ENCODE measurements at places on chromosomes 6 and 20.

GRCh38 chr20:45229264-45230056 lies 8.3 kb downstream of the SEMG2 start:
- H3K4me1 ChIP-seq, result no peaks in the 10 kb centered on the region
- H3K4me3 ChIP-seq, result no peak overlapping the region
- no peaks in the 10 kb centered on the region for H3K36me3 ChIP-seq
- DNase-seq, result no peak
- H3K27me3 ChIP-seq, result no peaks in the 10 kb centered on the region
- no peak overlapping the region for H3K27ac ChIP-seq

- no peaks in the 10 kb centered on the region for H3K27me3 ChIP-seq
- H3K4me3 ChIP-seq, result no peak overlapping the region
- no peak for DNase-seq
- H3K36me3 ChIP-seq, result no peaks in the 10 kb centered on the region
Measured at GRCh38 chr6:166667796-166668610, 41.0 kb upstream of the RPS6KA2 start.

GRCh38 chr6:40074306-40075055 lies 140.2 kb upstream of the MOCS1 start:
- H3K27me3 ChIP-seq, result no peaks in the 10 kb centered on the region
- H3K36me3 ChIP-seq, result no peaks in the 10 kb centered on the region
- DNase-seq, result no peak
- no peaks in the 10 kb centered on the region for H3K4me1 ChIP-seq

DNA sequence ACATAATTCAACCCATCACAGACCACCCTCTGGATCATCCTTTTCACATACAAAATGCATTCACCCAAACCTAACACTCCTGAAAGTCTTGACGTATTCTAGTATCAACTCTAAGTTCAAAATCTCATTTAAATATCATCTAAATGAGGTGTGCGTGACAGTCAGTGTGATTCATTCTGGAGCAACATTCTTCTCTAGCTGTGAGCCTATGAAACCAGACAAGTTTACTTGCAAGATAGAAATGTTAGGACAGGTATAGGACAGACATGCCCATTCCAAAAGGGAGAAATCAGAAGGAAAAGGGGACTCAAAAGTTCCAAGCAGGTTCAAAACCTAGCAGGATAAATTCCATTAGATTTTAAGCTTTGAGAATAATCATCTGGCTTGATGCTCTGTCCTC lies 329.7 kb downstream of the CD83 start:
- no peak overlapping the region for H3K4me3 ChIP-seq
- H3K27ac ChIP-seq, result no peak overlapping the region
- no peaks in the 10 kb centered on the region for H3K27me3 ChIP-seq
- H3K4me1 ChIP-seq, result no peaks in the 10 kb centered on the region

- H3K4me1 ChIP-seq, result no peaks in the 10 kb centered on the region
- H3K27ac ChIP-seq, result no peak overlapping the region
- no peaks in the 10 kb centered on the region for H3K36me3 ChIP-seq
- no peak overlapping the region for H3K4me3 ChIP-seq
Measured at GRCh38 chr6:121285041-121285440, 49.2 kb downstream of the TBC1D32 start.

DNA sequence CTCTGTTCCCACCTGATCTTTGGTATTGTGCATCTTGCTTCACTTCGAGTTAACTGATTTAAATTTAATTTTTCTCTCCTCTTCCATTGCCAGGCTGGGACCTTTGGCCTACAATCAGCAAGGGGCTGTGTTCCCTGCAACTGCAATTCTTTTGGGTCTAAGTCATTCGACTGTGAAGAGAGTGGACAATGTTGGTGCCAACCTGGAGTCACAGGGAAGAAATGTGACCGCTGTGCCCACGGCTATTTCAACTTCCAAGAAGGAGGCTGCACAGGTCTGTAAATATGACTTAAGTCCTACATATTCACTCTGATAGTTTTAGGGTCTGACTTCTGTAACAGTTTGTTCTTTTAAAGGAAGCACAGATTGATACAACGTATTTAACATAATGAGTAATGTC lies 412.4 kb downstream of the ARHGAP18 start:
- H3K4me3 ChIP-seq, result no peak overlapping the region
- H3K27ac ChIP-seq, result no peak overlapping the region
- no peaks in the 10 kb centered on the region for H3K36me3 ChIP-seq

DNA sequence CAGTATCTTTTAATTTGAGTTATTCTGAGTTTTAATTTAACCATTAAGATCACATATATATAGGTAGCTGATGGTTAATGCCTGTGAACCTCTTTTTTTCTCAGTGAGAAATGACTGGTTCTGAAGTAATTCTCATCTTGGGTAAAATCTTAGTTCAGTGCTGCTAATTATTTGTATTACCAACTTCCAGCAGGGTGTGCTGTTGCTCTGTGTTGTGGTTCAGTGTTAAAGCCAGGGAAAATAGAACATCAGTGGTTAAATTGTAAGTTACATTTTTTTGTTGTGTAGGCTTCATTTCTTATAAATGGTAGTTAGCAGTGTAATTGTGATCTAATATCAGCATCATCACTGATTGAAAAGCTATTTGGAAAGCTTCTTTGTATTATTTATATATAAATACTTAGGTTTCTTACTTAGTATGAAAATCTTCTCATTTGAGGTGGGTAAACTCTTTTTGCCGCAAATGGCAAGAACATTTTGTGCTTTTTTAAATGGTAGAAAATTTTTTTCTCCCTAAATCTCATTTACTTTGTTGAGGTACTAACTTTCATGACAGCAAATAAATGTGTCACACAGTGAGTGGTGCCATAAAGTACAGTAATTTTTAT lies 43.7 kb downstream of the CDC5L start:
- no peak for DNase-seq
- peaks cover 3% of the 10 kb centered on the region for H3K4me1 ChIP-seq
- no peaks in the 10 kb centered on the region for H3K36me3 ChIP-seq
- no peak overlapping the region for H3K4me3 ChIP-seq
- no peaks in the 10 kb centered on the region for H3K27me3 ChIP-seq

DNA sequence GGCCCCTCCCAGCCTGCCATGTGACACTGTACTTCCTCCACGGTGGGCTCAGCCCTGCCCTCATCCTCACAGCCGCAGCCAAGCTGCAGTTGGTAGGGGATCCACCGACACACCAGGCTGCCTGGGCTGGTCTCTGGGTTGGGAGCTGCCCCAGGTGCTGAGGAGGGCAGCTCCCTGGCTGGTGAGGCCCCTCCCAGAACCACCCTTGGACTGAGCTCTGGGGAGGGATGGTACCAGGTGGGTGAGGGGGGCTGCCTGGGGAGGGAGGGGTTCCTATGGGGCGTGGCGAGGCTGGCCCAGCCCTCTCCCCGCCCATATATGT lies 185 bp upstream of the TNFRSF6B start:
- DNase-seq, result peak; percentile 75
- no peak overlapping the region for H3K4me3 ChIP-seq
- H3K27ac ChIP-seq, result no peak overlapping the region
- H3K4me1 ChIP-seq, result no peaks in the 10 kb centered on the region

DNA sequence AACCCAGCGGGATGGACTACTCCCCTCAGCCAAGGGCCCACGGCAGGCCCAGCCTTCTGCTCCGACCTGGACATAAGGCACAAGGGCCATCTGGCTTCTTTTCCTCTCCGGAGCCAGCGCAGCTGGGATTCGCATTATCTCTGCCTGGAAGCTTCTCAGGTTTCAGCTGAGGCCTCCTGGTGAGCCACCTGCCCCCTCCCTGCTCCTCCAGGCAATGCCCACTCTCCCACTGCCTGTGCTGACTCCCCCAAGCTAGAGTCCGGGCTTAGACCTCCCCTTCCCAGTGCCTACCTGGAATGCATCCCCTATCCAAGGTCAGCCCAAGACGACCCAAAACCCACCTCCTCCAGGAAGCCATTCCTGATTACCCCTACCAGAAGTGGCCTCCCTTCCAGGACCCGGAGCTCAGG lies 60.7 kb downstream of the EZR start:
- H3K36me3 ChIP-seq, result no peaks in the 10 kb centered on the region
- no peaks in the 10 kb centered on the region for H3K4me1 ChIP-seq
- H3K27me3 ChIP-seq, result no peaks in the 10 kb centered on the region
- no peak overlapping the region for H3K27ac ChIP-seq
- no peak overlapping the region for H3K4me3 ChIP-seq

DNA sequence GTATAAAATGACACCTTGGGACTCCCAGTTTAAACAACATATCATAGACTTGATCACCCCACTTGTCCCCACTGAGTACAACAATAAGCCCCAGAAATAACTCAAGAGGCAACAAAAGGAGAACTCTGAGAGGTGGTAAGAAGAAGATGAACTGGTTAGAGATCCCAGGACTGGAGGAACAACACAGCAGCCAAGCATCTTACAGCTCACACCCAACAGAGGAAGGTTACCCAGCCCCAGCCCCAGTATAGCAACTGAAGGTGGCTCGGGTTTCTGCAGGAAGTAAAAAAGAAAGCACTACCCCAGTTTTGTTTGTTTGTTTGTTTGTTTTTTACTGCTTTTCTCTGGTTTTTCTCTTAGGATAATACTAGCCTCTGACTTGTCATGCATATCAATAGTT lies 17.1 kb upstream of the TGM6 start:
- no peak overlapping the region for H3K27ac ChIP-seq
- DNase-seq, result no peak
- H3K36me3 ChIP-seq, result no peaks in the 10 kb centered on the region

DNA sequence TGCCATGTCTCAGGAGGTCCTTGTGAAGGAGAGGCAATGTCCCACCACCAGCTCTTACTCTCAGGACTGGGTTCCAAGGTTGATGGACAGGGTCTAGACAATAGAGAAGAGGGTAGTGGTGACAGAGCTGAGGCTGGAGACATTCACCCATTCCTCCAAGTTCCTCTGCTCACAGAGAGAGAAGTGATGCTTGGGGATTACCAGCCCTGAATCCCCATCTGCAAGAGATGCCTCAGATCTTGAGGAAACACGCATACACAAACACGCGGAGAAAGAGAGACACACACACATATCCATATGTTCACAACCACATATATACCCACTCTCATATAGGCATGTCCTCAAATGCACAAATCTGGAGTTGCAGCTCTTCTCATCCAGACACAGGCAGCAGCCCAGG lies 15.2 kb upstream of the CD83 start:
- no peaks in the 10 kb centered on the region for H3K4me1 ChIP-seq
- no peaks in the 10 kb centered on the region for H3K27me3 ChIP-seq
- no peaks in the 10 kb centered on the region for H3K36me3 ChIP-seq
- DNase-seq, result no peak
- H3K27ac ChIP-seq, result no peak overlapping the region

- no peak for DNase-seq
- H3K4me3 ChIP-seq, result no peak overlapping the region
- H3K27me3 ChIP-seq, result no peaks in the 10 kb centered on the region
- H3K36me3 ChIP-seq, result no peaks in the 10 kb centered on the region
- no peak overlapping the region for H3K27ac ChIP-seq
- no peaks in the 10 kb centered on the region for H3K4me1 ChIP-seq
Measured at GRCh38 chr6:159117563-159117962, 51.6 kb upstream of the FNDC1 start.

GRCh38 chr6:129489215-129489765 lies 220.7 kb downstream of the ARHGAP18 start:
- no peak for DNase-seq
- H3K4me1 ChIP-seq, result peaks cover 2% of the 10 kb centered on the region
- no peak overlapping the region for H3K4me3 ChIP-seq

GRCh38 chr6:163120223-163120622 lies 294.3 kb upstream of the QKI start:
- no peaks in the 10 kb centered on the region for H3K36me3 ChIP-seq
- no peak for DNase-seq
- H3K27ac ChIP-seq, result no peak overlapping the region
- no peaks in the 10 kb centered on the region for H3K4me1 ChIP-seq
- no peaks in the 10 kb centered on the region for H3K27me3 ChIP-seq

GRCh38 chr6:24549674-24550353 lies 55.0 kb downstream of the ALDH5A1 start:
- H3K4me1 ChIP-seq, result no peaks in the 10 kb centered on the region
- no peaks in the 10 kb centered on the region for H3K36me3 ChIP-seq
- H3K27me3 ChIP-seq, result no peaks in the 10 kb centered on the region
- H3K27ac ChIP-seq, result no peak overlapping the region
- DNase-seq, result no peak
- no peak overlapping the region for H3K4me3 ChIP-seq

DNA sequence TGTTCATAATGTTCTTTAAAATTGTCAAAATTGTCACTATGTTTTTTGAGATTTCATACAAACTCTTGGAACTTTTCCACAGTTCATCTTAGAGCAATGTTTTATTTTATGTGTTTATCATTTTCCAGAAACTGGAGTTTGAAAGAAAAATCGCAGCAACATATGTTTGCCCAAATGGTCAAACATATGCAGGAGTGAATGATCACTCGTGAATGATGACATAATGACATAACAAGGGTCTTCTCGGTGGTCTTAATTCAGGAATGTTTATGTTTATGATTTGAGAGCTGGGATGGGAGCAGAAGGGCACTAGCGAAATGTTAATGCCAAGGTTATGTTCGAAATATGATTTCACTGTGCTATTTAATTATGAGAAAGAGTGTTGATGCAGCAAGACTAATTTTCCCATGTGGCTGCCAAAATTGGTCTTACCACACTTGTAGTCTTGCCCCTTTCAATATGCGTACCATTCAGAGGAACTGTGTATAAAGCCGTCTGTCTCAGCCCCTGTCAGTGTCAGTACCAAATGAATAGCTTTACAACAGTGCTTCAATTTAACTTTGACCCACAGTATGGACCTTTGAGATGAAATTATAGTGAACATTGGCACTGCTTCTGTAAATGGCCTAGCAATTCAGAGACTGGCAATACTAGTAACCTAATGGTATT lies 152.3 kb downstream of the CARMIL1 start:
- H3K27me3 ChIP-seq, result no peaks in the 10 kb centered on the region
- no peak for DNase-seq
- peaks cover 3% of the 10 kb centered on the region for H3K4me1 ChIP-seq
- H3K4me3 ChIP-seq, result no peak overlapping the region

GRCh38 chr6:120237221-120237620 lies 887.7 kb upstream of the MAN1A1 start:
- no peaks in the 10 kb centered on the region for H3K27me3 ChIP-seq
- no peak overlapping the region for H3K27ac ChIP-seq
- no peak for DNase-seq
- H3K4me1 ChIP-seq, result no peaks in the 10 kb centered on the region
- H3K4me3 ChIP-seq, result no peak overlapping the region
- H3K36me3 ChIP-seq, result no peaks in the 10 kb centered on the region

- peak; percentile 24 for DNase-seq
- H3K36me3 ChIP-seq, result no peaks in the 10 kb centered on the region
- H3K27me3 ChIP-seq, result no peaks in the 10 kb centered on the region
- H3K4me1 ChIP-seq, result no peaks in the 10 kb centered on the region
- no peak overlapping the region for H3K4me3 ChIP-seq
- no peak overlapping the region for H3K27ac ChIP-seq
Measured at GRCh38 chr6:43973357-43973756, 153.9 kb downstream of the MRPL14 start.

- no peaks in the 10 kb centered on the region for H3K36me3 ChIP-seq
- peak overlapping the region; percentile 90 for H3K27ac ChIP-seq
- no peaks in the 10 kb centered on the region for H3K4me1 ChIP-seq
- peak overlapping the region; percentile 61 for H3K4me3 ChIP-seq
- DNase-seq, result peak; percentile 61
Measured at GRCh38 chr6:26056583-26057350, 30.5 kb upstream of the HFE start.

DNA sequence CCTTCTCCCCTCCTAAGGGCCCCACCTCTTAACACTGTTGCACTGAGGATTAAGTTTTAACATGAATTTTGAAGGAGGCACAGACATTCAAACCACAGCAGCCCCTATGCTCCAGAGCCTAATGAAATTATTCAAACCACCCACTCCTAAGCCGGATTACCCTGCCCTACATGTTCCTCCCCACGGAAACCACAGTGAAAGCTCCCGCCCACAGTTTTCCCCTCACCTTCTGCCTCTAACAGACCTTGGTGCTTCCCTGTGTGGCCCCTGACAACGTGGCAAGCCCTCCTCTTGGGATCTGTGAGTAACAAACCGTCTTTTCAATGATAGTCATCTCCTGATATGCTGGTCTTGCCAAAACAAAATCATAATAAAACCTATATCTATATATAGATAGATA lies 74.8 kb downstream of the RIN2 start:
- peaks cover 2% of the 10 kb centered on the region for H3K4me1 ChIP-seq
- H3K4me3 ChIP-seq, result no peak overlapping the region
- no peaks in the 10 kb centered on the region for H3K27me3 ChIP-seq
- DNase-seq, result no peak

Measured in aorta (tissue), 5 donors.